ENCODE measurements at places on chromosomes 11 and 22. TPM values are rescaled to one million over a fixed set of nuclear protein-coding genes. Genes with fewer than 3 reads are reported as not detected.

NEAT1 gene
- 265 TPM for polyA plus RNA-seq

GRCh38 chr11:46850829-46851380 lies 4.8 kb upstream of the CKAP5 start:
- no peak for DNase-seq

HARBI1 gene
- polyA plus RNA-seq: 5.5 TPM

- DNase-seq: no peak
Measured at GRCh38 chr11:132050577-132051165, 680.3 kb downstream of the NTM start.

GRCh38 chr11:83070731-83071566 lies 748 bp downstream of the RAB30 start:
- peak; percentile 41 for DNase-seq

- DNase-seq: no peak
Measured at GRCh38 chr11:123188508-123189165, 6.4 kb downstream of the CLMP start.

Data from left kidney (tissue), 8 donors.